Activated CD4-positive, alpha-beta T cell treated with anti-CD3 and anti-CD28 coated beads for 36 hours (primary cell): ENCODE measurements at places on chromosomes 5 and 9. TPM values are rescaled to one million over a fixed set of nuclear protein-coding genes. Genes with fewer than 3 reads are reported as not detected.

The MAMDC4 gene
- total RNA-seq, result 17.5 TPM

The OLFM1 gene
- not detected for total RNA-seq

The ECM2 gene
- total RNA-seq, result not detected

- no peaks in the 10 kb centered on the region for H3K36me3 ChIP-seq
- H3K4me1 ChIP-seq, result no peaks in the 10 kb centered on the region
- no peak overlapping the region for H3K4me3 ChIP-seq
Measured at GRCh38 chr5:147057051-147057450, 177.8 kb upstream of the STK32A start.

- H3K36me3 ChIP-seq, result no peaks in the 10 kb centered on the region
- no peaks in the 10 kb centered on the region for H3K4me1 ChIP-seq
- no peak overlapping the region for H3K27ac ChIP-seq
- no peak for DNase-seq
- H3K4me3 ChIP-seq, result no peak overlapping the region
Measured at GRCh38 chr9:75775166-75775565, 115.3 kb upstream of the PCSK5 start.

DNA sequence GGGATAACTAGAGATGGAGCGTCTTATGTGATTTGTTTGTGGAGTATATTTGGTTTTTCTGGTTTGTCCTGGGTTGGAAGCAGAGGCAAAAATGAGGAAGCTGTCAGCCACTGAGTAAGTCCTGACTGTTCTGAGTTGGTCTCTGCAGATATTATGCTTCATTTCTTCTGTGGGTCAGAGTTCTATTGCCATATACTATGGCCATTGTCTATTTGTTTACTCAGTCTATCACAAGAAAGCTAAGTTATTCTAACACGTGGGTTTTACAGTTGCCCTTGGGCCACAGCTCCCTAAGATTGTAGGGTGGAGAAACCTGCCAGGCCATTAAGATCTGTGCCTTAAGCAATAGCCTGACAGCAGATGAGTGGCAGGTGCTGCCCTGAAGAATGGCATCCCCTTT, 3.0 kb upstream of the CTSV start:
- H3K36me3 ChIP-seq, result no peaks in the 10 kb centered on the region
- H3K27ac ChIP-seq, result no peak overlapping the region
- peaks cover 50% of the 10 kb centered on the region for H3K27me3 ChIP-seq
- H3K4me3 ChIP-seq, result no peak overlapping the region
- H3K4me1 ChIP-seq, result peaks cover 3% of the 10 kb centered on the region
- no peak for DNase-seq

- no peak for DNase-seq
- no peak overlapping the region for H3K4me3 ChIP-seq
- H3K4me1 ChIP-seq, result no peaks in the 10 kb centered on the region
- H3K36me3 ChIP-seq, result no peaks in the 10 kb centered on the region
- no peak overlapping the region for H3K27ac ChIP-seq
- H3K27me3 ChIP-seq, result no peaks in the 10 kb centered on the region
Measured at GRCh38 chr9:121486043-121486442, 13.6 kb downstream of the GGTA1 start.

- H3K27me3 ChIP-seq, result peaks cover 25% of the 10 kb centered on the region
- no peaks in the 10 kb centered on the region for H3K4me1 ChIP-seq
- H3K27ac ChIP-seq, result no peak overlapping the region
- peak; percentile 82 for DNase-seq
- H3K4me3 ChIP-seq, result no peak overlapping the region
Measured at GRCh38 chr5:6820851-6821479, 107.7 kb downstream of the TENT4A start.

GRCh38 chr9:87734106-87734505, 8.2 kb downstream of the CTSL start:
- H3K4me3 ChIP-seq, result no peak overlapping the region
- H3K4me1 ChIP-seq, result peaks cover 14% of the 10 kb centered on the region
- no peak for DNase-seq
- no peak overlapping the region for H3K27ac ChIP-seq
- peaks cover 8% of the 10 kb centered on the region for H3K36me3 ChIP-seq

GRCh38 chr9:71830929-71831328, 62.6 kb upstream of the CEMIP2 start:
- no peak overlapping the region for H3K4me3 ChIP-seq
- no peaks in the 10 kb centered on the region for H3K27me3 ChIP-seq
- DNase-seq, result no peak
- H3K36me3 ChIP-seq, result no peaks in the 10 kb centered on the region
- H3K27ac ChIP-seq, result no peak overlapping the region

GRCh38 chr5:159094745-159095144, 5.0 kb downstream of the EBF1 start:
- peaks cover 27% of the 10 kb centered on the region for H3K27me3 ChIP-seq
- peak; percentile 81 for DNase-seq
- H3K36me3 ChIP-seq, result no peaks in the 10 kb centered on the region
- no peak overlapping the region for H3K27ac ChIP-seq
- H3K4me3 ChIP-seq, result no peak overlapping the region
- H3K4me1 ChIP-seq, result peaks cover 28% of the 10 kb centered on the region
